ENCODE measurements at places on chromosomes 6 and 20.
A peak's percentile ranks its signal among the peaks of the same experiment; 100 is the strongest.

- DNase-seq, result no peak
Measured at GRCh38 chr6:109284675-109285074, 97.6 kb downstream of the CD164 start.

- DNase-seq, result no peak
Measured at GRCh38 chr6:148448369-148449012, 105.9 kb downstream of the SASH1 start.

DNA sequence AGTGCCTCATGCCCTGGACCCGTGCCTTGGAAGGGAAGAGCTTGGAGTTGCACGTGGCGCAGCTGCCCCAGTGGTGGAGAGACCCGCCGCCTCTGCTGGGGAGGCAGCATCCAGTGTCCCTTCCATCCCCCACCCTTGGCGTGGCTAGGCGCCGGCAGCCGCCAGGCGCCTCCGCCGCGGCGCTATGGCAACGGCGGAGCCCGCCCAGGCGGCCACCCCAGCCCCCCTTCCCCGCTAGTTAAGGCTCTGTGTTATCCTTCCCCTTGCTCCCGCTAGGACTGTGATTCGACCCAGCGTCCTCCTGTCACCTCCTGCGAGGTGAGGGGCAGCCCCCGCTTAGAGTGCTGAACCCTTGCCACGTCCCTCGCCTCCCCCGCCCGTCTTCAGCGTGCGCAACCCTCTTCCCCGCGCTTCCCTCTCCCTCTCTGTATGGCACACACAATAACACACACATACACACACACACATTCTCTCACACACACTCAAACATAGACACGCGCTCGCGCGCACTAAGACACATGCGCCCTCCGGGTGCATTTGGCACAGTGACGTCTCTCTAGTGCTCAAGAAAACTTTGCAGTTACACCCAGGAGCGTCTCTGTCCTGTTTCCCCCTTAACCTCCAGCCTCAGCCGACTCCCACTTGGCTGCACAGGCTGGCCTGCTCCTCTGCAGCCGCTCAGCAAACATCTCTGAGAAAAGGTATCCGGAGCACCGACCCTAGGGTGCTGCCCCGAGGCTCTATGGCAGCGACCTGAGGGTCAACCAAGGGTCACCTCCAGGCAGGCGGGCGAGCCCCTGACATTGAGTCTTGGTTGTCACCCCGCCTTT is 8.5 kb downstream of the GRIK2 start:
- DNase-seq, result no peak

- no peak for DNase-seq
Measured at GRCh38 chr20:40767615-40767924, 78.5 kb upstream of the MAFB start.

- no peak for DNase-seq
Measured at GRCh38 chr6:20441921-20442320, 40.2 kb downstream of the E2F3 start.

DNA sequence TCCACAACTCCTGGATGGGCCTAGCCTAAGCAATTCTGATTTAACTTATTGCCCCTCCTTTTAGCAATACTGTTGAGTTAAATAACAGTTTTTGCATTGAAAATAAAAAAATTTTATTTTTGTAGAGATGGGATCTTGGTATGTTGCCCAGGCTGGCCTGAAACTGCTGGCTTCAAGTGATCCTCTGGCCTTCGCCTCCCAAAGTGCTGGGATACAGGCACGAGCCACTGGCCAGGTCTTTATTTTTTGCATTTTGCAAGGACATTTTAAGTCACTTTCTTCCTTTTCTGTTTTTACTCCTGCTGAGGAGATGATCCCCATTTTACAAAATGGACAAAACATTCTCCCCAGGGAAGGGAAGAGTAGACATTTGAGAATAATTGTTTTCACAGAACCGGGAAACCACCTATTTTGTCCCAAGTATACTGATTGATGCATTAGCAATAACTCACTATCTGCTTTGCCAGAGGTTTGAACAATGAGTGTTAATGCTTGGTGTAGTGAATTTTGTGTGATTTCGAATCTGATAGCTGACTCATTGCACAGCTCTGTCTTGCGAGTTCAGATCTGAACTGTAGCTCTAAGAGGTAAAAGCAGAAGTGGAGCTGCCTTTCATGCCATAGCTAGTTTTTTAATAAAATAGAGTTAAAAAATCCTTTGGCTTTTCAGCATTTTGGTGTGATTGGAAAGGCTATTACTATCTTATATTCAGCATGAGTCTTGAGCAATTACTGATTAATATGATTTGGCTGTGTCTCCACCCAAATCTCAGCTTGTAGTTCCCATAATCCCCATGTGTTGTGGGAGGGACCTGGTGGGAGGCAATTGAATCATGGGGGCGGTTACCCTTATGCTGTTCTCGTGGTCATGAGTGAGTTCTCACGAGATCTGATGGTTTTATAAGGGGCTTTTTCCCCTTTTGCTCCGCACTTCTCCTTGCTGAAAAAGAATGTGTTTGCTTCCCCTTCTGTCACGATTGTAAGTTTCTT is 20.9 kb downstream of the IGF2R start:
- DNase-seq, result no peak

DNA sequence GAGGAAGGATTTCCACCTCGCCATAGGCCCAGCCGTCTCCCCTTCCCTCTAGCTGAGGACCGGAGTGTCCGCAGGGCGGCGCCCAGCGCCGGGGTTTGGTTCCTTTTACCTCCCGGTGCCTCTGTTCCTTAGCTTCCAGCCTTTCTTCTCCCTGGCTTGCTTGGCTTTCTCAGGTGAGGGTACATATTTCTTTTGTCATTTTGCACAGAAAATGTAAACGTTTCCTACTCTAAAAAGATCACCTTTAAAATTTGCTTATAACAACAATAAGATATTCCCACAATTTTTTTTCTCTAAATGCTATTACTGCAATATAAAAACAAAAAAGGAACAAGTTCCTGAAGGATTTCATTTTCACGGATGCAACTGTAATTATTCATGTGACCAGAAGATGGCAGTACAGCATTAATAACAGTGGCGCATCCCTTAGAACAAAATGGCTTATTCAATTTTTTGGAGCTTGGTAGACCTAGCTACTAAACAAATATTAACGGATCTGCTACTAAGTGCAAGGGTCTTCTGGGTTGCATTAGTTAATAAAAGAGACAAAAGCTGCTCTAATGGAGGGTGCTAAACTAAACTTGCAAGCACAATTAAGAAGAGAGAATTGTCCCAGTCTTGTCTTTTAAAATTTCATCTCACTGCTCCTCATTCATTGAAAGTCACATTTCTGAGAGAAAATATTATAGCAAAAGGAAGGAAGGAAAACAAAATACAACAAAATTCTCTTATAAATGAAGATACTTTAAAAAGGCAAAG is 172.9 kb downstream of the ADGRG6 start:
- peak; percentile 41 for DNase-seq

DNA sequence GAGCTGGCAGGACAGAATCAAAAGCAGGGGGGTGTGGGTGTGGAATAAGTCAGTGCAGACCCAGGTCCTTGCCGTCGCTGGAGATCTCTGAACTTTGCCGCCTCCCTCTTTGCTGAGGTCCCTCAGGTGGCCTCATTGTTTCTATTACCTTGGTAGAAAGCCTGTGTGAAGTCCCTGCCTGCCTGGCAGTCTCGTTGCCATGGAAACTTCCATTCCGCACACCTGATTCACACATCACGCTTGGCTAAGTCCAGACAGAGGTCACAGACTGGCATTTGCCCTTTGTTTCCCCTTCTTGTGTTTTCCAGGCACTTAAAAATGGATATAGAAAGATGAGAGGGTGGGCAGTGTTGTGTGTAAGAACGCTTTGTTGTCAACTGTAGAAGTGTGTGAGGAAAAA is 260.6 kb downstream of the PRL start:
- no peak for DNase-seq

DNA sequence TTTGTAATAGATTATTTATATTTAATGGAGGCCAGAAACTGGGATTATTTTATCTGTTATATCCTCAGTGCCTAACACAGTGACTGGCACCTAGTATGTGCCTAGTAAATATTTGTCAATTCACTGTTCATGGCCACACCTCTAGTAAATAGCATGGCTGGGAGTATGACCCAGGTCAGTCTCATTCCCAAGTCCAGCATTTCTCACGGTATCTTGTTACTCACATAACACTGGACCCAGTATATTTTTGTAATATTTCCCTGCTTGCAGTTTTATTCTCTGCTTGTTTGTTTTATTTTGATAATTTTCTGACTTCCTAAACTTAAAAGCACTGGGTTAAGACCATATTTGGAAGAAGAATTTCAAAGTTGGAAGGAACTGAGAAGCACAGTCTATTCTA is 47.7 kb downstream of the CTNNBL1 start:
- no peak for DNase-seq

DNA sequence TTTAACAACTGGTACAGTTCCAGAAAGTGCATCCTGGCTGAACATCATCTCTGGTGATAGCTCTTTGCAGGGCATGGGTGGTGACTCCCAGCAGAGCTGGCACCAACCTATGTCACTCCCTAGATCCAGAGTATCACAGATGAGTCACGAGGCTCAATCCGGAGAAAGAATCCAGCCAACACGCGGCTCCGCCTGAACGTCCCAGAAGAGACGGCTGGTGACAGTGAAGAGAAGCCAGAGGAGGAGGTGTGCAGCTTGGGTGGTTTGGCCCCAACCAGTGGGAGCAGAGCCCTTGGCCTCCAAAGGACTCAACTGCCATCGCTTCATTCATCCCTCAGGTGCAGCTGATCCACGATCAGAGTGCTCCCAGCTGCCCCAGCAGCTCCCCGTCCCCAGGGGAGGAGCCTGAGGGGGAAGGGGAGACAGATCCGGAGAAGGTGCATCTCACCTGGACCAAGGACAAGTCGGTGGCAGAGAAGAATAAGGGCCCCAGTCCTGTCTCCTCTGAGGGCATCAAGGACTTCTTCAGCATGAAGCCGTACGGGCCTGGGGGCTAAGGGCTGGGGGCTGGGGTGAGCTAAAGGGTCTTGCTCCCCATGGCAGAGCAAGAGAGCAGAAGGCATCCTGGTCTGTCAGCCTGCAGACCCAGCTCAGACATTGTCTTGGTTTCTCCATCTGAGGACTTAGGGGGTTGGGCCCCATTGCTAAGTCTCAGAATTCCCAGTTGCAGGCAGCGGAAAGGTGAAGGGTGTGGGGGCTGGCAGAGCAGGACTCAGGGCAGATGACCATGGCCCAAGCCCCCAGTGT is 27.2 kb downstream of the SLC12A5 start:
- DNase-seq, result no peak

DNA sequence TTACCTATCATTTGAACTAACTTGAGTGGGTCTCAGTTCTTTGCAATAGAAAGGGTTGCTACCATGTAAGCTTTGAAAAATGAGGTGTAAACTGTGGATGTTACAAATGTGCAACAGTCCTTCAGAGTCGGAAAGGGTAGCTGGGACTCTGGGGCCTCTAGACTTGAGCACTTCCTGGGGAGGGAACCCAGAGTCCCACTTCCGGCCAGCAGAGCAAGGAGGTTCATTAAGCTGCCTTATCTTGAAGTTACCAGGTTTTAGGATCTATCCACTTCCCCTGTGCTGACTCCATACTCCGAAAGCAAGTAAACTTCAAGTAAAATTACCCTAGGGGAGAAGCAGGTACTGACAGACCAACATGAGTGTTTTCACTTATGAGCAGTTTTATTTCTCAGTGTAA is 9.4 kb downstream of the TRIM10 start:
- no peak for DNase-seq

GRCh38 chr6:106974336-106974998 is at the start of gene CD24:
Gene CD24 (minus strand): TSS chr6:106974729. CDS start chr6:106974646, 83 bp downstream.
- no peak for DNase-seq

DNA sequence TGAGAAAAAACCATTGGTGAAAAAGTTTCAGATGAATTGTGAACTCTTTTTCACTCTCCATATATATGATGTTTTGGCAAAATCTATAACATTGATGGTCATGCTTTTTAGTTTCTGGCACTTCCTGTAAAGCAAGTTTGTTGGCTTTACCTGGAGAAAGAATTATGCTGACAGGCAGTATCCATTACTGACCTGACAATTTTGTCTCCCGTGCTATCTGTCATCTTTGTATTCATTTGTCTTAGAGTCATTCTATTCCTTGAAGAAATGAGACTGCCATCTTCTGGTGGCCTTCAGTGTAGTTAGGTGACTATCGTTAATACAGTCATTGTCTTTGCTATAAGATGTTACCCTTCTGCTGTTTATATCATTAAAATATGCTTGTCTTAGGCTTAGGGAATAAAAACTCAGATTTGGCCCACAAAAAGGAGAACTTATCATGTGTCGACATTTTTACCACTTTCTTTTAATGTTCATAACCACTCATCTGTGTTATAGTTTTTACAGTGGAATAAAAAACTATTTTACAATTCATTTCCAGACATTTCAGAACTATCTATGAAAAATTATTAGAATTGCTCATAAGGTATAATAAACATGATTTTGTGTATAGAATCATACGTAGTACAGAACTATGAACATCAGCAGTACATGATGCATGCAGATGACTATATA is 707.0 kb downstream of the EPM2A start:
- no peak for DNase-seq

DNA sequence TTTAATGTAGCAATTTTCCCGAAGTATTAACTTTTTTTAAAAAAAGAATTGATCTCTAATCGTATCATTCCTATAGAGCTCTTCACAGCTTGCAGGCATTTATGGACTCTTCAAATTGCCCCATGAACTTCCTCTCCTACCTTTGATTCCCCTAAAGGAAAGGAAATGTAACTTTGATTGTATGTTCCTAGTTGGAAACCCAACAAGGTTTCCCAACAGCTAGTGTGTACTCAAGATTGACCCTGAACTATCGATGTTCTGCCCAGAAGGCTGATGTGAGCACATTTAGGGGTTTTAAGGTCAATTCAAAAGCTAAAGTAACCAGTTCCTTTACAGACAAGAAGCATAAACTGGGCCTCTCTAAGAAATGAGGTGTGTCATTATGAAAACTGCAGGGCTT is 491.7 kb downstream of the PTPRT start:
- DNase-seq, result no peak

DNA sequence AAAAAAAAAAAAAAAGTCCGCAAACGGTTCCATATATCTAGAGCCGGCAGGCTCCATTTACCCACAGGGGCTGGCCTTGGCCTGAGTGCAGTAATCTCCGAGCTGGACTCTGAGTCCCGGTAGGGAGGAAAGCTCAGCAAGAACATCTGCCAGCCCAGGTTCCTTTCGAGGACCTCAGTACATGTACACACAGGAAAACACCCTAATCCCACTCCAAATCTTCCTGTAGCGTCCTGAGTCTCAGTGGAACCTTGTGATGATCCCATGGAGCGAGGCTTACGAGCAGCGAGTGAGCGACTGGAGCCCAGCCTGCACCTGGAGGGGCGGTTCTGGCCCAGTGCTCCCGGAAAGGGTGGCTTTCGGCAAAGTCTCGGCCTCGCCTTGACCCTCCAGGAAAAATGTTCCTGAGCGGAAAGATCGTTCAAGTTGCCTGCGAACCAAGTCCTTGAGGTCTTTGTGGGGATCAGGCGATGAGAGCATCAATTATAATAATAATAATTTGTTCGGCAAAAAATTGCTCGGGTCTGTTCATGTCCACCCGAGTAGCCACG is 32.1 kb downstream of the PRSS16 start:
- DNase-seq, result no peak
